ENCODE measurements at places on chromosomes 12 and 14. TPM values are rescaled to one million over a fixed set of nuclear protein-coding genes. Genes with fewer than 3 reads are reported as not detected.

MLXIP gene
- total RNA-seq, result 63.3 TPM

ZFHX2 gene
- total RNA-seq, result 12.7 TPM

TSPAN11 gene
- 3.6 TPM for total RNA-seq

PLA2G1B gene
- not detected for total RNA-seq

ESPL1 gene
- total RNA-seq, result 11.8 TPM

TCL1B gene
- not detected for total RNA-seq

TIMM9 gene
- total RNA-seq, result 42.1 TPM

NINJ2 gene
- 2.3 TPM for total RNA-seq

C12orf60 gene
- 1.8 TPM for total RNA-seq

MUCL1 gene
- 15.4 TPM for total RNA-seq

VDR gene
- total RNA-seq, result 2.3 TPM

IQSEC3 gene
- 13.2 TPM for total RNA-seq

DNA sequence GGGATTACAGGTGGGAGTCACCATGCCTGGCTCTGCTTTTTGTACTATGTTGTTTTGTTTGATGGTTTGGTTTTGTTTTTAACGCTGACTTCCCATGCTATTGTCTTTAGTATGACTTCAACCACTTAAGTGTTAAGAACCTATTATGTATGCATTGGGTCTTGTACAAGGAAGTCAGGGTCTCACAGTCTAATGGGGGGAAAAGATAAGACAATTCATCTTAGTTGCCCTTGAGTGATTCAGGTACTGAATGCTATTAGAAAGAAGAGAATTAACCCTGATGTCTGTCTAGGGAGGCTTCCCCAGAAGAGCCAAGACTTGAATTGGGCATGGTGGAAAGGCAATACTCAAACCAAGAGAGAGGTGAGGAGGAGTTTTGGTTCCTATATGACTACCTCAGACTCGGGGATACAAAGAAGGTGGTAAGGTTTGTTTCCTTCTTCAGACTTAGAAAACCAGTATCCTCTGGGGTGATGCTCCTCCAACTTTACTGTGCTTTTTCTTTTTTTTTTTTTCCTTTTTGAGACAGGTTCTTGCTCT is 64.6 kb downstream of the SUSD6 start:
- DNase-seq, result no peak

DNA sequence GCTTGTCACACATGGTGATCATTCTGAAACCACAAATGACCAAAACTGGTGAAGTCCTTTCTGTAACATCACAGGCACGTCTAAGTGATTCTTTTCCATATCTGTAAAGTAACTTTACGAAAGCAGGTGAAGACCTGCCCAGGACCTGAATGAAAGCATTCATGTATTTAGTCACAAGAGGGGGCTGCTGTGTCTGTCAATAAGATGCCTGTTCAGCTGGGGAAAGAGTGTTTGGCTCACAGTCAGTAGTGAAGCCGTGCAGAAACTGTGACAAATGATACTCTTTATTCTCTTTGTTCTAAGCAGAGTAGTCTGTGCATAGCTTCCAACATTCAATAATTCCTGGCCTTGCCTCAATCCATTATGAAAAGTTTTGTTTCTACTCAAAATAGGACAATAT is 373.5 kb upstream of the OR4E1 start:
- DNase-seq, result peak; percentile 21

- DNase-seq, result no peak
These were observed 31.0 kb upstream of the TC2N start for GRCh38 chr14:91898372-91898771.

- DNase-seq, result no peak
These were observed 393.5 kb downstream of the PCNX1 start for GRCh38 chr14:71300566-71301330.

DNA sequence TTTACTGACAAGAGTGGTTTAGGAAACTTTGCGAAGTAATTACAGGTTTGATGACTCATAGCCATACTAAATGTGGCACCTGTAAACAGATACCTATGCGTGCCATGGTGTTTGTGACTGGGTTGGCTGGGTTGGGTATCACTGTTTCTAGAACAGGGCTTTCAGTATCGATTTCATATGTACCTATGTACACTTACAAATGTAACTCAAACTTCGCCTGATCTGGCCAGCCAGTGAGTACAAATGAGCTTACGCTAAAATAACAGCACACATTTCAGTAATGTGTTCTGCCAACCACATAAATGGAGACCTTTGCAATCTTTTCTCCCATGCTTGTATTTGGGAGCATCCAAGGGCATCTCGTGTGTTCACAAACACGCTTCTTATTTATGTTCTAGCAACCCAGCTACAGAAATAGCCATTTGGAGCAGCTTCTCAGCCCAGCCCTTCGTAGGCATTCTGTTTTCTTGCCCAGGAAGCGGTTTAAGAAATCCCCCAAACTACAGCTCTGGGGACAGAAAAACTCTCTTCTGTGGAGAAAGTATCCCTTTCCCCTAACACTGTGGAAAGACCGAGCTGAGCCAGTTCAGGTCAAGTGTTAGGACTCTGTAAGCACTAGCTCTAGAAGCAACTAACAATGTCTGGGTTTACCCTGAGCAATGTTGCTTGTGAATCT is 42.3 kb upstream of the MDM1 start:
- DNase-seq, result no peak

- peak; percentile 49 for DNase-seq
These were observed 274.7 kb downstream of the DAD1 start for GRCh38 chr14:22314183-22314820.

GRCh38 chr14:71658261-71658860 is 273.9 kb upstream of the RGS6 start:
- DNase-seq, result no peak

DNA sequence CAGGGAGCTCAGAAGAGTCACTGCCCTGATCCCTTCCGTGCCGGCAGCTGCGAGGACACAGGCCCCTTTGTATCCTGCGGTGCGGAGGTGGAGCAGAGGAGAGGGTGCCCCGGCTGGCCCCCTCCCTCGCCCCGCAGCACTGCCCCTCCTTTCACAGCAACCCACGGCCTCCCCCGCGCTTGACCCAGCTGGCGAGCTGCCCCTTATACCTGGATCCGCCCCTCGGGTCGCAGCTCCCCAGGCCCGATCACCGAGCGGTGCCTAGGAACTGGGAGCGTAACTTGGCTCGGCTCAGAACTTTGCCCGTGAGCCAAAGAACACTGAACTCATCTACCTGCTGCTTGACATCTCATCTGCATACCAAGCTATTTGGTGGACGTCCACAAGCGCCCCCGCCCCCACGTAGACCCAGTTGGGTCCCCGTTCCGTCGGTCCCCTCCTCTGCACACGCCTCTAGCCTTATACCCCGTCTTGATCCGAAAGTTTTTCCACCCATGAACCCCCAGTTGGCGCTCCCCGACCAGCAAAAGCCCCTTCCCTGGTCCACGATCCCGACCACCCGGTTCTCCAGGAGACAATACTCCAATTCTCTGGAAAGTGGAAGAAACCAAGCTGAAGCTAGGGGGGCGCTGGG is 697 bp upstream of the DNAJC14 start:
- peak; percentile 26 for DNase-seq

DNA sequence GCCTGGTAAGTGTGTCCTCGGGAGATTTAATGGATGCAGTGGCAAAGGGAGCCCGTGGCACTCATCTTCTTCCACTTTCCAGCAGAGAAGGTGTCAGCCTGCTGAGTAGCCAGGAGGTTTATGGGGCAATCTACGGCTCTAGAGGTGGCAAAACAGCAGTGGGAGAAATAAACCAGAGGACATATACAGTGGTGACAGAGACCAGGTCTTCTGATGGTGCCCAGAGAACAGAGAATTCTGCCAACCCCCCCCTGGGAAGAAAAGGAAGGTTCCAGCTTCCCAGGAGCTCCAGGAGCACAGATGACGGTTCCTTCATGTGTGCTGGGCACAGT is 43.0 kb downstream of the SMIM41 start:
- DNase-seq, result no peak

DNA sequence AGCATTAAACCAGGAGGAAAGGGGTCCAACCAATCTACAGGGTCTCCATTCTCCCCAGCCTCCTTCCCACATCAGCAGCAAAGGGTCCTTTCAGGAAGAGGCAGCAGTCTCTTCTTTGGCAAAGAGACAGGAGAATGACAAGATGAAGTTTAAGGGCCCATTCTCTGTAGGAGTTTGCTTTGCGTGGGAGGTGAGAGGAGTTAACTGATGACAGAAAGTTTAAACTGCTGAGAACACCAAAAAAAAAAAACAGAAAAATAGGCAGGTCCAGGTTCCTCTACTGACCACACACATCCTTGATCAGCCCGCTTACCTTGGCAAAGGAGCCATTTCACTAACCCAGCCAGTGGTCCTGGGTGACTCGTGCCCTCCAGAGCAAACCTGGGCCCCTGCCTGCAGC is 5.7 kb downstream of the SLC6A13 start:
- no peak for DNase-seq

DNA sequence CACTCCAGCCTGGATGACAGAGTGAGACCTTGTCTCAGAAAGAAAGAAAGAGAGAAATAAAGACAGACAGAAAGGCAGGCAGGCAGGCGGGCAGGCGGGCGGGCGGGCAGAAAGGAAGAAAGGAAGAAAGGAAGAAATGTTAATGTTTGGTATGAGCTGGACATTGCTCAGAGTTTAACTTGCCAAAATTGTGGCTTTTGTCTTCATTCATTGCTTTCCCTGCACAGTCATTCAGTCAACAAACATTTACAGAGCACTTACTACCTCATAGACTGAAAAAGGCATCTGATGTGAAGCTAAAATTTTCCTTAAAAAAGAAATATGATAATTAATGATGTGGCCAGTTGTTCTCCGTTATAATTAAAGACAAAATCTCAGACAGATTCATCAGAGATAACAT is 247.1 kb downstream of the SPTSSA start:
- DNase-seq, result no peak

DNA sequence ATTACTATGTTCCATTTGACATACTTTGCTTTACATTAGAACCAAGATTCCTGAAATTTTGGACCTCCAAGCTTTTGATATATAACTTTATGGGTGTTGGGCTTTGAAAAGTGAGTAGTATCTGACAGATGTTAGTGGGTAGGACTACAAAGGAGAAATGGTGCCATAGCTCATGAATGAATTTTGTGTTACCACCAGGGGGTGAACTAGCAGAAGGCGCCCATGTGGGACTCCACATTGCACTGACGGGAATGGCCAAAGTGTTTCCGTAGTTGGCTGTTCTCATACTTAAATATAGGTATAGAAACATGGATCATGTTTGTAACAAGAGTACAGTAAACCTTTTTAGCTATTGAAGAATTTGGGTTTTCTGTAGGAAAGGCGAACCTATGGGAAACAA is 337.5 kb downstream of the FLRT2 start:
- peak; percentile 10 for DNase-seq

DNA sequence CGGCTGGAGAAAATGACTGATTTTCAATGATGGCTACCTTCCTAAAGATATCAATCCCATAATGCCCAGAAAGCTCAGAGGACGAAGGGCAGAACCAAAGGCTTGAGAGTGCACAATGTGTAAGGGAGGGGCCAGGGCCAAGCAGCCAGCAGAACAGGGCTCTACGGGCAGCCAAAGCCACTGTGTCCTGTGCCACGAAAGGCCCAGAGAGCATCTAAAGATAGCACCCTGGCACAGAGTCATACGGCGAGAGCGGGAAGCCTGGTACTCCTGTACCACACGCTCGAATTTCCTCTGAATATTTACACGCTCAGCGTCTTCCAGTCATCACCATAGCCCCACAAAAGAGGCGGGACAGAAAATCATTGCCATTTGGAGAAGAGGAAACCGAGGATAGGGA is 39.5 kb downstream of the PRMT8 start:
- no peak for DNase-seq

DNA sequence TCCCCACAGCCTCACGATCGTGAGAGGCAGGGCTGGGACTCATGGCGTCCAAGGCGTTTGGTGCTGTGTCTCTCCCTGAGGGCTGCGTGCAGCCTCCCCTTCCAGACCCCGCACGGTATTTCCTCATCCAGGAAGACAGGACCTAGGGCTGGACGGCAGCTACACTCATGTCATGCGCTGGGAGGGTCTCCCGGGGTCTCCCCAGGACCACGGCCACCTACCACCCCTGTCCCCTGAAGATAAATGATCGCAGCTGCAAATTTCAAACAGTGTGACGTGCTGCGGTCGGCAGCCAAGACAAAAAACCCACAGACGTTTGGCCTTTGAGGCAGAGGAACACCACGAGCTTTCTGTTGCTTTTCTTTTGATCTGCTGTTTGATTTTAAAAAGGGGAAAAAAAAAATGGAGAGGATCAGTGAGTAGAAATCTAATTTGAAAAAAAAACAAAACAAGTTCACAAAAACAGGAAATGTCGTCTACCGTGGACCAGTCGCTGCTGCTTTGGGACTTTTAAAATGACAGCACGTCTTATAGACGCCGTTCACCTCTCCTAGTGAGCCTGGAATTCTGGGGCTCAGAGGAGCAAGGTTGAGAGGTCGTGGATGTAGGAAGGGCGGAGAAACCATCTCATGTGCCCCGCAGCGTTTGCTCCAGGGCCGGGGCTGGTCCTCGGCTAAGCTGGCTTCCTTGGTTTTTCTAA is 237.6 kb downstream of the SLC41A2 start:
- DNase-seq, result no peak

DNA sequence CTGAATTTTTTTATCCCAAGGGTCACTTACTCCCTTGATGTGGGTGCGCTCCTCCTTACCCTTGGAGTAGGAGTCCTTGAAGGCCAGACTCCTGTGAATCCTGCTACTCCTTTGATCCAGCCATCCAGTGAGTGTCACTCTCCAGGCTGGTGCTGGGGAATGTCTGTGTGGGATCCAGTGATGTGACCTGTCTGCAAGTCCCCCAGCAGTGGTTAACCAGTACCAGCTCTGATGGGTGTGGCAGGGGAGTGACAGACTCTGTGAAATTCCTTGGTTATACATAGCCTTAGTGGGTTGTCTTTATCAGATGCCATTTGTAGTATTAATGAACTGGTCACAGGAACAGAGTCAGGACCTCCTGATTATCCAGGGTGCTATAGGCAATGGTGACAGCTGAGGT is 409.5 kb upstream of the LMO3 start:
- DNase-seq, result no peak

DNA sequence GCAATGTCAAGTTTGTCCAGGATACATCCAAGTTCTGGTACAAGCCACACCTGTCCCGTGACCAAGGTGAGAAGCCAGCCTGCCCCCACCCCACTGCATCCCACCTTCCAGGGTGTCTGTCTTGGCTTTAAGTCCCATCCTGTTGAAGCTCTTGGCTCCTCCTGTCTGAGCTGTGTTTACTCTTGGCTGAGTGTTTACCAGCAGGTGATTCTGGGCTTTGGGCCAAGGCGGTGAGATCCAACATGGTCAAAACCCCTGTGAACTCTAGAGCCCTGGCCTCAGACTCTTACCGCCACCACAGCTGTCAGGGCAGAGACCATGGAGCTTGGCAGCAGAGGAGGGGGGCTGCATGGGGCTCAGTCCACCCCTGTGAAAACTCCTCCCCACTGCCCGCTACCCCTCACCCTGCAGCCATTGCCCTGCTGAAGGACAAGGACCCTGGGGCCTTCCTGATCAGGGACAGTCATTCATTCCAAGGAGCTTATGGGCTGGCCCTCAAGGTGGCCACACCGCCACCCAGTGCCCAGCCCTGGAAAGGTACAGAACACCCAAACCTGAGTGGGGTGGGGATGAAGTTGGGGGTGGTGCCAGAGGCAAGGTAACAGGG is 11.6 kb downstream of the TNS2 start:
- DNase-seq, result no peak

DNA sequence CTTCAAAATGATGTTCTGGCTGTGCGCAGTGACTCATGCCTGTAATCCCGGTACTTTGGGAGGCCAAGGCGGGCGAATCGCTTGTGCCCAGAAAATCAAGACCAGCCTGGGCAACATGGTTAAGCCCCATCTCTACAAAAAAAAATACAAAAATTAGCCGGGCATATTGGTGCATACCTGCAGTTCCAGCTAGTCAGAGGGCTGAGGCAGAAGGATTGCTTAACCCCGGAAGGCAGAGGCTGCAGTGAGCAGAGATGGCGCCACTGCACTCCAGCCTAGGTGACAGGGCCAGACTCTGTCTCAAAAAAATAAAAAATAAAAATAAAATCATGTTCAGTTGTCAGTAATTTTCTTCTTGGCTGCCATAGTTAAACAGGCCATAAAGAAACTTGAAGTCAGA is 245.9 kb upstream of the USP15 start:
- no peak for DNase-seq
